Caki2 (cell line): ENCODE measurements at places on chromosomes 7 and 10. TPM values are rescaled to one million over a fixed set of nuclear protein-coding genes. Genes with fewer than 3 reads are reported as not detected.
A peak's percentile ranks its signal among the peaks of the same experiment; 100 is the strongest.

EFCAB10 gene
- 1.4 and 2.3 TPM in 2 replicates for total RNA-seq

DNA sequence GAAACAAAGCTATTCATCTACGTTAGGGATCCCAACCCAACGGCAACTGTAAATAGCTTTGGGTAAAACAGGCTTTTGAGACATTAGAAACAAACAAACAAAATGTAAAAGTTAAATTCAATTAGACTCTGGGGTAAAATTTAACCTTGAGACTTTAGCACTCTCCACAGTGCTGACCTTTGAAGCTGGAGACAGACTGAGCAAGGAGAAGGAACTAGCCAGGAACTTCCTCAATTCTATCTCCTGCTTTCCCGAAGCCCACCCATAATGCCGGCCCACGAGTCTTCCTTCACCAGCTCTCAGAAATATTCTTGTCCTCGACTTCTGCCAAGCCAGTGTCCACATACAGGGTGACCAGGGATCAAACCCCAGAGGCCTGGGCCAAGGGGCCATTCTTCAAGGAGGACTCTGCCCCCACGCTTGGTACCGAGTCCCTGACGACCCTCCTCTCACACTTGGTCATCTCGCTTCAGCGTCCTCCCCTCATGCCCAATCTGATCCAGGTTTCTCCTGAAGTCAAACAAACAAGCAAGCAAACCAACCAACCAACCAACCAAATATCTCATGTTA, 114.1 kb downstream of the HIPK2 start:
- DNase-seq: no peak

UCN3 gene
- total RNA-seq: not detected in 2 replicates

DNA sequence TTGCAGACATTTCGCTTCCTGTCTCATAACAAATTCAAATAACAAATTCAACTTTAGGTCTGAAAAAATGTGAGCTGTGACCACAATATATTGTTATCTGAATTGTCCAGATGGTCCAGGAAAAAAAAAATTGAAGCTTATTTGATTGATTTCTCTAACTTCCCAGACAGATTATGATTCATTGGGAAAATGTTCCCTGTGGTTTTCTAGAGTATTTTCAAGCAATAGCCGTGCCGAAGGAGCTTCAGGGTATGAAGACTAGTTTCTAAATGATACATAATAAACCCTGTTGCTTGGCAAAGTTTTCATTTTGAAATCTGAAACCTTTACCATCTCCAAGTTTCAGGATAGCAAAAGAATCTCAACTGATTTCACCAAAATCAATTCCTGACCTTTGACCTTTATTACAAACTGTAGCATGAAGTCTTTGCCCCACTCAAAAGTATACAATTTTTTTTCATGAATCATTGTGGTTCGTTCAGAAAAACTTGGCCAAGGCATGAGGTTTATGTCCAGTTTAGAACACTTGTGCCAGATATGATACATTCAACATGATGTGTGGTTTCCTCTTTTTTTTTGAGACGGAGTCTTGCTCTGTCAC, 109.9 kb downstream of the JCAD start:
- DNase-seq: peak; percentile 90

GRCh38 chr7:142797391-142798377, 26.9 kb downstream of the PRSS2 start:
- no peak for DNase-seq

- DNase-seq: peak; percentile 89
Observed at GRCh38 chr7:41579961-41580935, 122.6 kb downstream of the INHBA start.

GRCh38 chr10:3095373-3096139, 28.2 kb downstream of the PFKP start:
- peak; percentile 97 for DNase-seq
